Glutamatergic neuron (in vitro differentiated cells): ENCODE measurements at places on chromosomes 3 and 15.

- DNase-seq = no peak
Observed at GRCh38 chr3:157110761-157111278, 49.1 kb downstream of the CCNL1 start.

DNA sequence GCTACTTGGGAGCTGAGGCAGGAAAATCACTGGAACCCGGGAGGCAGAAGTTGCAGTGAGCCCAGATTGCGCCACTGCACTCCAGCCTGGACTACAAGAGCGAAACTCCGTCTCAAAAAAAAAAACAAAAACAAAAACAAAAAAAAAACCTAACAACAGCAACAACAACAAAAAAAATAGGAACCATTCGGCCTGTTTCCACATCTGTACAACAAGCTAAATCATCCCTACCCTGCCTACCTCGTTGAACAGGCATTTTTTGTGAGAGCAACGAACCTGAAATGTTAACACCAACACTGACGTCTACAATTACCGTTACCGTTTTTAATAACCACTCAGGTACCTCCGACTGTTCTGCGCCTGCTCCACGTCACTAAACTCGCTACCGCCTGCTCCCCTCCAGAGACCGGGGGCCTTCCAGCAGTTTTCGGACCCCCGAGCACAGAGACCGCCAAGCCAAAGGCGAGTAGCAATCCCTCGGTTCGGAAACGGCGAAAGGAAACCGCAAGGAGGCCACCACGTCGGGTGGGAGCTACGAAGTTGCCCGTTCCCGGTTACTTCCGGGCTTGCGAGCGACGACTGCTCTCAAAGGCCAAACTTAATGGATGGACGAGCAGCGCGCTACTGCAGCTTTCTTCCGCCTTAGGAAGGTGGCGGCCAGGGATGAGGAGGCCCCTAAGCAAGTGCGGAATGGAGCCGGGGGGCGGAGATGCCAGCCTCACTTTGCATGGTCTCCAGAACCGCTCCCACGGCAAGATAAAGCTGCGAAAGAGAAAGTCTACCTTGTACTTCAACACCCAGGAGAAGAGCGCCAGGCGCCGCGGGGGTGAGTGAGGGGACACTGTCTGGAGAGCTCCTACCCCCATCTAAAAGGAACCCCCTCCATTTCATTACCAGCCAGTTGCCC lies at the start of the genes PIGB and PIGBOS1:
Gene PIGB, plus strand, starts transcription at position 635 of the 907 bp plus-strand sequence. Its CDS starts 29 bp downstream, at position 664.
Gene PIGBOS1, minus strand, starts transcription at position 536 of the 907 bp plus-strand sequence. CDS start 1,331 bp downstream, outside the sequence.
- DNase-seq = peak; percentile 82

DNA sequence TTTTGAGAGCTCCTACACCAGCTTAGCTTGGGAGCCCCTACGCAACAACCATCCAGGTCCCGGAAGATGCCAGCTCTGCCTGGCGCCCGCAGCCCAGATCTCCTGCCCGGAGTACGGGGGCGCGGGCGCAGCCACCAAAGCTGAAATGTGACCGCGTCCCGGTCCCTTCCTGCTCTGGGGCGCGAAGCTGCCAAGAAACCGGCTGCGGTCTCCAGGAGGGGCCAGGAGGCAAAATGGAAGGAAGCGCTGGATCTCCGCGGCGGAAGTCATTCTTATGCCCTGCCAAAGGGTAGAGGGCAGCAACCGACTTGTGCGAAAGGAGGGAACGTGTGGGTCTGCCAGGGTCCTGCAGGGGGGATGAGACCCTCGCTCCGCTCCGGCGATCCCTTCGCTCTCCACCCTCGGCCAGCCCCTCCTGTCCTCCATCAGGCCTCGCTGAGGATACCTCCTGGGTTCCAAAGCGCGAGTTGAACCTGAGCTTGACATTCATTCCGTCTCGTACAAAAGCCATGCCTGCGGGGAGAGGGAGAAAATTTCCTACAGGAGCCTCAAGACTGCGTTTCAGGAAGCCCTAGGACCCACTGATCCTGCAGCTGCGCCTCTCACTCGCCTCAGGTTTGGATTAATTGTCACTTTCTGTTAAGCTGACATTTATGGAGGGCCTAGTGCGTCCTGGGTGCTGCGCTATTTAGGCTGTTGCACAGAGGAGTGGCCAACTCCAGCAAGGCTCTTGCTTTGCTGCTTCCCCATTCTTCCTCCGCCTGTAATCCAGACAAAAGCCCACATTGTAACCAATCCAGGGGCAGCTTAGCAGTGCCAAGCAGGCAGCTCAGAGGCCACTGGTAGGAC lies 98.3 kb upstream of the VGLL3 start:
- DNase-seq = peak; percentile 18

GRCh38 chr3:115004201-115005140 lies 142.6 kb downstream of the ZBTB20 start:
- no peak for DNase-seq

DNA sequence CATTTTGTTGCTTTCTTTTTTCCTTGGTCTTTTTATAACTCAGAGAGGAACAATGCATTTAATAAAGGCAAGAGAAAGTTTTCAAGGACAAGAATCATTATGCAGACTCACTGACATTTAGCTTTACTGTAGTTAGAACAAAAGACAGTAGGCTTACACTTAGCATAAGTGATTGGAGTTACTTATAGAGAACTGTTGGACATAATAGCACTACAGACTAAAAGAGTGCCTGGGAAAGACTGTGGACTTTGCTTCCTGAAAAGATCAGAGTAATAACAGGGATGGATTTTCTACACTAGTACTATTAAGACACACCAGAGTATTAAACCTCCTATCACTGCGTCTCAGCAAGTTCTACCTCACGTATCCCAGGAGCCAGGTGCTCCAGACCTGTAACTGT lies 39.3 kb upstream of the SPRED1 start:
- DNase-seq = no peak

DNA sequence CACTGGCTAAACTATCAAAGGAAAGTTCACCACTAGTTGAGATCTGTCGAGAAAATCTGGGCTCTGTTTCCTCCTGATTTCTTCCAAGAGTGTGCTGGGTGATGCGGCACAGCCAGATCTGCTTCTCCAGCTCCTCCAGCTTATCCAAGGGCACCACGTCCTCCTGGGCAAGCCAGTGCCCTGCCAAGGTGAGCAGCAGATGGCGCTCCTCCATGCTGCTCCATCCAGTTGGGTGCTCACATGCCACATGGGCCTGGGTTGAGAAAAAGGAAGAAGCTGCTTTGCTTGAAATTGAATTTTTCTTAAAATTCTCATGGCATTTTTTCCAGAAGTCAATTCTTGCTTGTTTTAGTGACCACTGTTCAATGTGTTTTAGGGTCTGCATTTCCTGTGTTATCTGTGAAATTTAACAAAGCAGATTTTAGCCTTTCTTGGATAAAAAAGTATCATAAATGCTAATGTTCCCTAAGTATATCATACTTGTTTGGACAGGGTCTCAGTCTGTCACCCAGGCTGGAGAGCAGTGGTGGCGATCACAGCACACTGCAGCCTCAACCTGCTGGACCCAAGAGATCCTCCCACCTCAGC lies 47.3 kb downstream of the EIF3J start:
- peak; percentile 23 for DNase-seq

DNA sequence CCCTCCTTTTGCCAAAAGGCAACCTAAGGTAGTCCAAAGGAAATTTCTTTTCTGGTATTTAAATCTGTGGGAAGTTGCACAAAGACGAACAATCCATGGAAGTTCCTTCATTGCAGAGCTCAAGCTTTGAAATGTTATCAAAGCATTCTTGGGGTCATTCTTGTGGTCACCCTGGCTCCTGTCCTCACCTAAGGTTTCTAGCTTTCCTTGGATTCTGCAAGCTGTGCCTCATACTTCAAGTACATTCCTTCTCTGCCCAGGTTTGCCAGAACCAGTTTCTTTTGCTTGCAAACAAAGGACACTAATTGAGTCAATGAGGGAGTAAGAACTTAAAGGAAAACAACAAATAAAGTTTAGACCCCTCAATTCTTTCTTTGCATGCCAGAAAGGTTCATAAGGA lies 329.8 kb upstream of the PDZRN3 start:
- DNase-seq = no peak
